ENCODE measurements at places on chromosomes 1 and 21.

DNA sequence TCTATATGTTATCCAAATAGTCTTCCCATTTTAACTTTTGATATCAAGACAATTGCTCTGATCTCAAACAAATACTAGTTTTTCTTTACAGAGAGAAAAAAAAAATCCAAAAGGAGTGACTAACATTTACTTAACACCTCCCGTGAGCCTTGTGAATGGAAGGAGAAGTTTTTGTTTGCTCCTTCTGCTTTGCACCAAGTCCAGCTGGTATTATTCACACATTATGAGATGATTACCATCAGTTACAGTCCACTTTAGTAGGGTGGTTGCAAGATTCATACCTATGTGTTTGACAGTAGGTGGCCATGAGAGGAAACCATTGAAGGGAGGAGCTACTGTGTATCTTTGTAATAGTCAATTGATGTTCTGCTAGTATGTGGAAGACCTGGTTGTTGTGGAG is 443.4 kb upstream of the ZP4 start:
- no peak for DNase-seq

- DNase-seq = no peak
Measured at GRCh38 chr1:41578712-41579335, 94.3 kb upstream of the EDN2 start.

DNA sequence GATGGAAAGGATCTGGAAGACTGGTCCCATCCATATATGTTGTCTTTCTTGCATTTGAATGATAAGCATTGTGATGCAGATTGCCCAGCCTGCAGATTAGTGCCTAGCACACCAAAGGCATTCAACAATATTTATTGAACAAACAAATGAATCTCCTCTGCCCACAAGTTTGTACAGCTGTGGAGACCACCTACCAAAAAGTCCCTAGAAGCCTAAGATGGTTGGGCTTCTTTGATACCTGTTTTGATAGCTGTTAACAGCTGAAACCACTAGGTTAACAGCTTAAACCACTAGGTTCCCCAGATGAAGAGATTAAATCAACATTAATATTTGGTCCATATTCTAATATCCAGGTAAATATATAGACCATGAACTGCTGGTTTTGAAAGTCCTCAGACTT is 9.8 kb downstream of the DUSP10 start:
- no peak for DNase-seq

- no peak for DNase-seq
Measured at GRCh38 chr1:218809625-218810024, 364.1 kb upstream of the LYPLAL1 start.

GRCh38 chr21:41477641-41478318 is 30.2 kb downstream of the TMPRSS2 start:
- DNase-seq = no peak

- DNase-seq = no peak
Measured at GRCh38 chr1:209787551-209787950, 3.2 kb upstream of the C1orf74 start.

DNA sequence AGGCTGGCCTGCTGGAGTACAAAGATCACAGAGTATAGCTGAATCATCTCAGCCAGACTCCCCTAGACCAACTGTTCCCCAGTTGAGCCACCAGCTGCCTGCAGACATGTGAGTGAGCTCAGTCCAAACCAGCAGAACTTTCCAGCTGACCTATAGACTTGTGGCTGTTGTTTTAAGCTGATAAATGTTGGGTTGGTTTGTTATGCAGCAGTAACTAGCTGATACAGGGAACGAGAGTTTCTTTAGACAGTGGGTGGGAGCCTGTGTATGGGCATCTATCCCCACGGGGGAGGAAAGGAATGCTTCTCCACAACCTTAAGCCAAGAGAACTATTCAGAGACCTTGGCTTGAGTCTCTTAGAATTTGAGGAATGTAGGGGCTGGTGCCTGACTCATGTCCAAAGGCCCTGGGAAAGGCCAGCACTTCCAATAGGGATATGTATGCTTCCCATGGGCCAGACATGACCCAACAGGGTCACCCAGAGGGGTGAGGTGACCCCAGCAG is 30.1 kb downstream of the SLC1A7 start:
- no peak for DNase-seq

GRCh38 chr1:87148661-87149060 is 180.0 kb upstream of the LMO4 start:
- no peak for DNase-seq

DNA sequence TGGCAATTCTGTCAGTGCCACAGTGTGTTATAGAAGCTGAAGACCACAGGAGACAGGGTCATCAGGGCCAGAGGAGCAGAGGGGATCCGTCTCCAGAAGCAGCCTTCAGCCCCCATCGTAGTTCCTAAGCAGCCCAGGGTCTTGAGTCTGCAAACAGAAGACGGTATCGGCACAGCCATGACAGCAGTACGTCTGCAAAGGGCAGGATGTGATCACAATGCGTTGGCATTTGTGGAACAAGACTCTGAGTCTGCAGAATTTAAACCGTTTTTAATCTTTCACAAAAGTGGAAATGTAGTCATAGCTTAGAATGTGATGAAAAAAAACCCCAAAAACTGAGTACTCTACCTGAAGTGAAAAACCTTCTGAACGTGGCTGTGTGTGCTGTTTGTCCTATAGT is 44.0 kb upstream of the SCCPDH start:
- no peak for DNase-seq

DNA sequence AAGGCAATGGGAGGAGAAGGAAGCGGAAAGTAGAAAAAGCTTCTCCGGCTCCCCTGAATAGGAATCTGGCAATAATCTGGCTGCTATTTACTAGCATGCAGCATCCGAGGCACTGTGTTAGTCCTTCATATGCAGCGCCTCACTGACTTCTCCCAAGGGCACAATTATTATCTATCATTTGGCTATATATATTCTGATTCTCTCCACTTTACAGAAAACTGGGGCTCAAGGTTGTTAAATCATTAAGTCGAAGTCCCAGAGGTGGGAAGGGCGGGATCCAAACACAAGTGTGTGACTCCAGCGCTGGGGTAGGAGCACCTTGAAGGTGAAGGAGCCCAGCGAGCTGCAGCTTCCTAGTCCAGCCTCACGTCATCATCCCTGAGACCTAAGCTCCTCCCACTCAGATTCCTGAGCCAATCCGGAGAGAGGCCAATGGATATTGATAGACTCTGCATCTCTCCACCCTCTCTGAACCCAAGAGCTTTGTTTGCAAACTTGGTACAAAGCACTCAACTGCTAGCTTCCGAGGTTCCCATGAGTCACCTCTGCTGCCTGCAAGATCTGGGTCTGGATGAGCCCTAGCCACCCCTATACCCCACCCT is 16.6 kb upstream of the EYA3 start:
- DNase-seq = no peak

- DNase-seq = no peak
Measured at GRCh38 chr1:87084244-87084836, 169.9 kb downstream of the HS2ST1 start.

Data from NK-92 treated with Interleukin-12 subunit alpha and Interleukin-12 subunit beta, amount 100 ng/mL, for 24 hours (cell line).